ENCODE measurements at places on chromosomes 16 and 17.
A peak's percentile ranks its signal among the peaks of the same experiment; 100 is the strongest.

- no peak for DNase-seq
These were observed 206.2 kb upstream of the IRX5 start for GRCh38 chr16:54724346-54724925.

DNA sequence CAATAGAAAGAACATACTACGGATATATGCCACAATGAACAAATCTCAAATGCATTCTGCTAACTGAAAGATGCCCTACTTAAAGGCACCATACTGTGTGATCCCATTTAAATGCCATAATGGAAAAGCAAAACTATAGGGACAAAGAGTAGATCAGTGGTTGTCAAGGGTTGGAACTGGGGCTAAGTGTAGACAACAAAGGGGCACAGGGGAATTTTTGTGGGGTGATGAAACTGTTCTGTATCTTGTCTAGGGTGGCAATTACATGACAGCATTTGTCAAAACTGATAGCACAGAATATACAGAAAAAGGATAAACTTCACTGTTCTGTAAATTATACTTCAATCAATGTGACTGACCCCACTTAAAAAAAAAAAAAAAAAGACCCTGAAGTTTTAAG is 17.7 kb downstream of the GFOD2 start:
- no peak for DNase-seq

DNA sequence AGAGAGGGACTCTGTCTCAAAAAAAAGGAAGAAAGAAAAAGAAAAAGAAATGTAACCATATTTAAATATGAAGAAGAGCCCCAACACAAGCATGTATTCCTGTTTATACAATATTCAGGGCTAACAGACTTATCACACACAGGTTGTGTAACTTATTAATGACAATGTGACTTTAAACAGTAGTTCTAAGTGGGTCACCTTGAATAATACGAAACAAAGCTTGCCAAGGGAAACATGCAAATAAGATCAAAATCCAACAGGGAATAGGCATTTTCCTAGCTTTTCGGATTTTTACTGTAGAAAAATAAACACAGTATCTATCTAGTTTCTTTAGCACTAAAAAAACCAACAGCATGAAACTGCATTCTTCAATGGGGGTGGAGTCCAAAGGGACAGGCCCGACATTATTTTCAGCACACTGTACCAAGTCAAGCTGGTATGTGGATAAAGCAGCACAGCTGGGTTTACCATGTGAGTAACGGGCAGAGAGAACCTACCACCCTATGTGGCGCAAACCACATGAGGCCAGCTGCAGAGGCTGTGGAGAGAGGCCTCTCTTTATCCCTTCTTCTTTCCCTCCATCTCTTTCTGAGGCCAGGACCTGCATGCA is 45.3 kb downstream of the TOM1L2 start:
- no peak for DNase-seq

- no peak for DNase-seq
These were observed 237.7 kb downstream of the SEC14L1 start for GRCh38 chr17:77378318-77379064.

DNA sequence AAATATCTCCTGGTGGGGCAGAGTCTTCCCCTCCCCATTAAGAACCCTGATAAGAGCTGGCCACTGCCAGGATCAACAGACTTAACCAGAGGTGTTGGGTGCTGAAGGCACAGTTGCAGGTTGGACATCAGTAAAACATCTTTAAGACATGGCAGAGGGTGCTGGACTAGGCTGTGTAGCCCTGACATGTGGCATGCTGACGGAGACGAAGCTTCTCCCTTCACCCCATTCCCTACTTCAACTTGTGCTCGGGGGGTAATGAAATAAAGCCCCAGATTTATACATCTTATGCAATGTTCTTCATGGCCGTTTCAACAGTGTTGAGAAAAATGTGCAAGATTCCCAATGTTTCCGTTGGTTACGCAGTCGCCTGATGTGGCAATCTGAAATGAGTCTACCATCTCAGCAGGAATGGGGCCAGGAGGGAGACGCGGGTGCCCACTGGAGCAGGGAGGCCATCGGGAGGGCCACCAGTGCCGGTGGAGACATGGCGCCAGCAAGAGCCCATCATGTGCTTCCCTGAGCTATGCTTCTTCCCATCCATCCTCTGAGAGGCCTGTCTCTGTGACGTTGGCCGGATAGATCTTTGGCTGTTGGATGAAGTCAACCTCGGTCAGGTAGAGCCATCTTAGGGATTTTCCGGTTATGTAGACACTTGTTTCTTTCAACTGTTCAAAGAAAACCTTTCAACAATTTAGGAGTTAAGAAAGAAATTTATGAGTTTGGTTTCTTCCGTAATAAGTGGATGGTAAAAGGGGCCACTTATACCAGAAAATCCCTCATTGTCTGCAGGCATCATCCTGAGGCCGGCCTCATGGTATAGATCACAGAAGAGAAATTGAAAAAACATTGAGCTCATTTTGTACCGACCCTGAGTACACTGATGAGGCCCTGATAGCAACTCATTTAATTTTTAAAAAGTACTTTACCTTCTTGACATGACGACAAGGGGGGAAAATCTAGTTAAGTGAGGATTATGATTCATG is 6.4 kb downstream of the IRF8 start:
- no peak for DNase-seq

GRCh38 chr16:10312784-10313724 is 72.8 kb upstream of the ATF7IP2 start:
- no peak for DNase-seq

DNA sequence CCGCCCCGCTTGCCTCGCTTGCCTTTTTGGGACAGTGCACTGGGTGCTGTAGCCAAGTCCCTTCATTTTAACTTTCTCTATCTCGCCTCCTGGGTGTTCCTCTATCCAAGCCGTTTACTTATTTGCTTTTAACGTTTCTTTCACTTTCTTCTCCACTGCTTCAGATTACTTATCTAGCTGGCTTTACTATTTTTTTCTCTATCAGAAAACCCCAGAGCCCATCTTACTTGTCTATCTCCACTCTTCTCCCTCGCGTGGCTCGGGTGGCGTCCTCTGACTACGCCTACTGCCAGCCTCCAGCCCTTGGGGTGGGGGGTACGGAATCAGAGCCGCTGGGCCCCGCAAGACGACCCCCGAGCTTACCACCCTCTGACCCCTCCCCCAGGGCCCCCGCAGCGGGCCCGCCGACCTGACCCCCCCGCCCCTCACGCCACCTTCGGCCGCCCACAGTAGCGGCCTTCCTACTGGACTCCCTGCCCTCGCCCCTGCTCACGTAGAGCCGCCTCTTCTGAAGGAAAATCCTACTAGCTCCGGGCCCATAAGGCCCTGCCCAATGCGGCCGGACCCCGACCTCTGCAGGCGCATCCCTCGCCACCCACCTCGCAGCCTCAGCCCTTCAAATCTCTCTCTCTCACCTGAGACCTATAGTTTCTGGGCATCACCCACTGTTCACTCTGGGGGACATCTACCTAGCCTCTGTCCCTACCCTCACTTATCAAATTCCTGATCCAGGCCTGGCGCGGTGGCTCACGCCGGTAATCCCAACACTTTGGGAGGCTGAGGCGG is 1.0 kb upstream of the SLC12A4 start:
- peak; percentile 60 for DNase-seq

DNA sequence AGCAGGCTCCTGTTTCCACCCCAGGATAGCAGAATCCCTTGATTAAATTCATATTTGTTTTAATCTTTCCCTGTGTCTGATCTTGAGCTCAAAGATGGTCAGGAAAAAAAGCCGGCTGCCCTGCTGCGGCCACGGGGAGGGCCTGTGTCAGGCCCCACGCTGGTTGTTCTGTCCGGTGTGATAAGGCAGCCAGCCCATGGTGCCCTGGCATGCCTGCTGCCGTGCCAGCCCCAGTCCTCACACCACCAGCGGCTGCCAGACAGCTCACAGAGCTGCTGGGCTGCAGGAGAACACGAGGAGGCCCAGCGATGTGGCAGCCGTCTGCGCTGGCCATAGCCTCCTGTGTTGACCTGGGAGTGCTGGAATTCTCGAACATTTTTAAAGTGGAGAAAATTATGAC is 34.7 kb upstream of the BRD7 start:
- DNase-seq: no peak

DNA sequence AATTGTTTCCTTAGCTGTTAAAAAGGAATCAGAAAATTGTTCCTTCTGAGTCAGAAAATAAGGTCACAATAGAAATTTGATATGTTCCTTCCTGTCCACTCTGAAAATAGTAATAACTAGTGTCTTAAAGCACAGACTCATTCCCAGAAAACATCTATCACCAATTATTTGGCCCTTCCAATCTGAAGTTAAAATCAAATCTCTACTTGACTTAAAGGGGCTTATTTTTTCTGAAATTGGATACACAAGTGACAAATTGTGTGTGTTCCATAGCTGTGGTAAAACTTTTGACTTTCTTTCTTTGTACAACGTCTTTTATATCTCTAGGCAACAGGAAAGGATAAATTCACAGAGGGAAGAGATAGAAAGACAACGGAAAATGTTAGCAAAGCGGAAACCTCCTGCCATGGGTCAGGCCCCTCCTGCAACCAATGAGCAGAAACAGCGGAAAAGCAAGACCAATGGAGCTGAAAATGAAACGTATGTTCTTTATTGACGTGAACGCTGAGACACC is 54.5 kb upstream of the MRC2 start:
- no peak for DNase-seq

DNA sequence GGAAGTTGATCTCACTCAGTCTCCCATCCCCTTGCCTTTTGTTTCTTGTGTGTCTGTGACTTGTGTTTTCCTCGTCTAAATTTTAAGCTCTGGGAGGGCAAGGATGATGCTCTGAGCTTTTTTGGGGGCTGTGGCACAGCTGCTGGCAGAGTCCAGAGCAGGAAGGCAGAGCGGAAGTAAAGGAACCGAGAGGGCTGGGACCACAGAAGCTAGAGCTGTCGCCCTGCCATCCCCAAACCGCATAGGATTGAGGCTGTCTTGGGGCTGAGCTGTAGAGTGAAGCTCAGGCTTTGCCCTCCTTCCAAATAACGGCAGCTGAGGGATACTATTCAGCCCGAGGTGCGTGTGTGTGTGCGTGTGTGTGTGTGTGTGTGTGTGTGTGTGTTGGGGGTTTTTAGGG is 3.8 kb upstream of the DNAH2 start:
- no peak for DNase-seq

DNA sequence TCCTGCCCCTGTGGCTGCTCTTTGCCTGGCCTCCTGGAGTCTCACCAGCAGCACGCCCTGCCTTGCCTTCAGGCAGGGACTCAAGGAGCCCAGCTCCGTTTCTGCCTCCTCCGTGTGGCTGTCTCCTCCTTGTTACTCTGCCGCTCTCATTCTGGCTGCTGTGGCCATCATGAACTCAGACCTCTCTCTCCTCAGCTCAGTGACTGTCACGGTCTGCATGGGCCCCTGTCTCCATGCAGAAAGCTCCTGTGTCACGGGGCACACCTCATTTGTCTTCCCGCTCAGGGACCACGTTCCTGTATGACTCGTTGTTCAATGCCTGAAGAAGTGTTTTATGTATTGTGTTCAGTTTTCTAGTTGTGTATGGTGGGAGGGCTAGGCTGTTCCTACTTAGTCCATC is 25.3 kb downstream of the RPTOR start:
- no peak for DNase-seq

GRCh38 chr17:688100-688989 is 26.3 kb downstream of the VPS53 start:
- DNase-seq: no peak

DNA sequence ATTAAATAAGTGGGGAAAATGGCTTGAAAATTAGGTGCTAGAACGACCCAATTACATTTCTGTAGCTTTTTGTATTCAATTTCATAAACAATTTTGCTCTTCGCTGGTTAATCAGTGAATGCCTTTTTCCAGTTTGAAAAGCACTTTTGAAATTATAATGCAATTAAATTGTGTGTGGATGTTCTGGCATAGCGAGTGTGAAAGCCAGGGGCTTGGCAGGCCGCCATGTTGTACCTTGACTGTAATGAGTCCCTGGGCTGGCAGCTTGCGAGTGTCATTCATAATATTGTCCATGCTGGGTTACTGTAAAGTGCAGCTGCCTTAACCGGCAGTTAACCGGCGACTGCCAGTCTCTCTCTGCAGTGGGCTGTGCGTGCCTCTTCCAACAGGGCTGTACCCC is 177.8 kb downstream of the CCDC182 start:
- no peak for DNase-seq

- DNase-seq: no peak
These were observed 53.8 kb downstream of the COG7 start for GRCh38 chr16:23398987-23399805.

- DNase-seq: peak; percentile 46
These were observed 24.3 kb upstream of the TMEM220 start for GRCh38 chr17:10754109-10754508.

DNA sequence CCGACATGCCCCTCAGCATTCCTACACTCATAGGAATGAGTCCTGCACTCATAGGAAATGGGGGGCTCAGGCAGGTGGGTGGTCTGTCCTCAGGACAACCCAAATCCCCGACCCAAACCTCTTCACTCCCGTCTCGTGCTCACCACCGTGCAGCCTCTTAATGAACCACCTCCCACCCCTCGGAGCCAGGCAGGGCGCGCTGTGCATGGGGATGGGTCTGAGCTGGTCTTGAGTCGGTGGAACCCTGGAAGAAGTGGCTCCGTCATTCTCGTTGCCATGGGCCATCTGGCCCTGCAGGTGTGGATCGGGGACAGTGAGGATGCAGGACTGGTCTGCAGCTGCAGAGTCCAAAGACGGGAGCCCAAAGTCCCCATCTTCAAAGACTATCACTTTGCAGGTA is 6.4 kb upstream of the RAB40B start:
- DNase-seq: no peak

- no peak for DNase-seq
These were observed 67.4 kb downstream of the PRKCA start for GRCh38 chr17:66369830-66370229.

GRCh38 chr16:84931107-84931494 is 80.2 kb downstream of the ZDHHC7 start:
- no peak for DNase-seq

GRCh38 chr16:48300391-48300856 is 53.1 kb upstream of the ABCC11 start:
- DNase-seq: no peak

DNA sequence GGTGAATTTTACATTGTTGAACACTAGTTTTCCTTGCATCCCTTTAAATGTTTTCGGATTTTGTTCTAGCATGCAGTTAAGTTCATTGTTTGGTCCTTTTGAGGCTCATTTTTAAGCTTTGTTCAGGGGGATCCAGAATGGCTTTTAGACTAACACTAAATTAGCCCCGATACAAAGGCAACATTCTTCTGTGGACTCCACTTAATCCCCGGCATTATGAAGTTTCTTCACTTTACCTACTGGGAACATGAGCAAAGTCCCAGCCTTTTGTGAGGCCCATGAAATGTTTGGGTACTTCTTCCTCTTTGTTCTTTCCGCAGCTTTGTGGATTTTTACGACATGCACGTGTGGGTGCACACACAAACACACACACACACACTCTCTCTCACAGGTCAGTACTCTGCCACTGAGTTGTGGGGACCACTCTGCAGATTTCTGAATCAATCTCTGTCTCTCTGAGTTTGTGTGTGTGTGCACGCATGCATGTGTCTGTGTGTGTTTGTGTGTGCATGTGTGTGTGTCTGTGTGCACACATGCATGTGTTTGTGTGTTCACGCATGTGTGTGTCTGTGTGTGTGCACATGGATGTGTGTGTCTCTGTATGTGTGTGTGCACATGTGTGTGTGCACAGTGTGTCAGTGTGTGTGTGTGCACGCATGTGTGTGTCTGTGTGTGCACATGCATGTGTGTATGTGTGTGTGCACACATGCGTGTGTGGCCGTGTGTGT is 240.4 kb upstream of the TNRC6C start:
- no peak for DNase-seq

All from GM13976 (cell line).